ENCODE measurements at places on chromosomes 11 and 22.

GRCh38 chr11:7511401-7511800 is 2.4 kb upstream of the PPFIBP2 start:
- no peak for DNase-seq

DNA sequence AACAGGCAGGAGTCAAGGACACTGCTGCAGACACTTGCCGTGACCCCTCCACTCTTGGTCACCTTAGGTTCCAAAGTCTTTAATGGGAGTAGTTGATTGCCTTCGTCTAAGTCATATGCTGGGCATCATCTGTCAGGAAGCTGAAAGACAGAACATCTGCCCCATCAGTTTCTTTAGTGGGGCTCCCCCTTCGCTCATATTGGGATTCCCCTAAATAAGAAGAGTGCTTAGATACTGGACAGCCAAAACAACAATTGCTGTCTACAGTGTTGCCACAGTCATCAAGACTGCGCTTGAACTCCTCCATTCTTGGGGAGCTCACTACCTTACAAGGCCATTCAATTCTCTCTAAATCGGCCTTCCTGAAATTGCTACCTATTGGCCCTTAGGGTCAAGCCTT is 58.5 kb downstream of the UBASH3B start:
- DNase-seq, result no peak

DNA sequence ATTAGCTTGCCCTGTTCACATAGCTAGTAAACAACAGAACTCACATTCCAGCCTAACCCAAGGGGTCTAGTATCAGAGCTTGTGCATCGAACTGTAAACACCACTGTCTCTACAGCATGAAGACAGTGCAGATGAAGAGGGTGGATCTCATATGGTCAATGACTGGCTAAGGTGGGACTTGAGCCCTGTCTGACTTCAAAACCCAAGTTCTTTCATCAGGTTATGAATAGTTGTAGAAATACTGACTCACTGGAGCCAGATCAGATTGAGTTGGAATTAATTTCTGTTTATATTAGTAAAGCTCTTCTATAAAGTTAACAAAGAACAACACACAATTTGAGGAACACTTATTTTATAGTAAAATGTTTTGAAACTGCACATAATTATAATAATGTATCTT is 161.7 kb upstream of the ARHGAP20 start:
- DNase-seq, result no peak

DNA sequence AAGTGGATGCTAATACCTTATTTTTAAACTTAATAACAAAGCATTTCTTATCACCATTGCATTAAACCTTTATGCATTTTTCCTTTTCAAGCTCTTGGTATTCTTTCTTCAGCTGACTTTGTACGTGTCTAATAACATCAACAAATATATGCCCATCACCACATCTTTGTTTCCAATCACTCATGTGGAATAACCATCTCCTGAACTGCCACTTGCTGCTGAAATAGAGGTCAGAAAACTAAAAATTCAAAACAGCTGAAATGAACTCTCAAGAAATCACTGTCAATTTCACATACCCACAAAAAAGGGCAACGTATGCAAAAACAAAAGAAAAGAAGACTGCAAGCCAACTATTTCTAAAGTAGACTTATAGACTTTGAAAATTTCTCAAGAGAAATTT is 7.4 kb downstream of the MSANTD4 start:
- DNase-seq, result no peak

- DNase-seq, result peak; percentile 38
These were observed 525 bp downstream of the DGCR2 start for GRCh38 chr22:19121631-19122142.

DNA sequence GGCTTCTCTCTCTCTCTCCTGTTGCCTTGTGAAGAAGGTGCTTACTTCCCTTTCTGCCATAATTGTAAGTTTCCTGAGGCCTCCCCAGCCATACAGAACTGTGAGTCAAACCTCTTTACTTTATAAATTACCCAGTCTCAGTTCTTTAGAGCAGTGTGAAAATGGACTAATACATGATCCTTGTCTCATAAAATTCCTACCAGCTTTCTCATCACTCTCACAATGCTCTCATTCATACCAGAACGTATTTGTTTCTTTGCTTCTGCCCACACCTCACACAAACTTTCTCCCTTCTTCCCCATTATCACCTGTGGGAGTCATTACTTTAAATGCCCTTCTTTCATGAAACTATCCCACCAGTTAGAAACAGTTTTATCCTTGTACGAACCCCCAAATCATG is 62.7 kb upstream of the ARHGAP42 start:
- DNase-seq, result no peak

- DNase-seq, result no peak
These were observed 42.2 kb downstream of the UBASH3B start for GRCh38 chr11:122697636-122698167.

GRCh38 chr11:3903207-3903896 is 47.9 kb downstream of the STIM1 start:
- DNase-seq, result no peak

- DNase-seq, result no peak
These were observed 416.6 kb upstream of the CCDC90B start for GRCh38 chr11:83702796-83703195.

DNA sequence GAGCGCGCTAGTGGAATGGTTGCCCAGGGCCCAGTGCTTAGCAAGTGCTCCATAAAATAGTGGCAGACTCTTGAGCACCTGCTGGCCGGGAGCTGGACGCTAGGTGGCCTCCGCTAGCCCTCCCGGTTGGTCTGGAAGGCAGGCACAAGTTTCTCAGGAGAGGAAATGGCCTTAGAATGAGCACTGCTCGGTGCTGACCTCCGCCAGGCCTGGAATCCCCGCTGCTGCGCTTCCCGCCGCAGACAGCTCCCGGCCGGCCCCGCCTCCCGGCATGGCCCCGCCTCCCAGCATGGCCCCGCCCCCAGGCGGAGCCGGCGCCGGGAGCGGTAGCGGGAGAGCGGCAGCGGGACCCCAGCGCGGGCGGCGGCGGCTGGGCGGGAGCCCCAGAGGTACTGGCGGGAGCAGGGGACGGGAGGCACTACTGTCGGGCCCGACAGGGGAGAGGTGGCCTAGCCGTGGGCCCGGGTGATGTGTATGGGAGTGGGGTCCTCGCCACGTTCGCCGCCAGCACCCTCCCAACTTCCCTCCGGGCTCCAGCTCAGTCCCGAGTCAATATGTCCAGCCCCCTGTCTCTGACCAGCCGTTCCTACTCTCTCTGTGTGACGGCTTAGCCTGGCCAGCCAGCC is at the start of gene SIPA1:
Gene SIPA1, plus strand, starts transcription at position 308 of the 626 bp plus-strand sequence. CDS start 2,821 bp downstream, outside the sequence.
- DNase-seq, result peak; percentile 79

GRCh38 chr22:37427135-37427710 is at the start of gene ELFN2:
Gene ELFN2, minus strand, starts transcription at chr22:37427479. Its CDS starts 51,945 bp downstream, at chr22:37375534.
- DNase-seq, result no peak

DNA sequence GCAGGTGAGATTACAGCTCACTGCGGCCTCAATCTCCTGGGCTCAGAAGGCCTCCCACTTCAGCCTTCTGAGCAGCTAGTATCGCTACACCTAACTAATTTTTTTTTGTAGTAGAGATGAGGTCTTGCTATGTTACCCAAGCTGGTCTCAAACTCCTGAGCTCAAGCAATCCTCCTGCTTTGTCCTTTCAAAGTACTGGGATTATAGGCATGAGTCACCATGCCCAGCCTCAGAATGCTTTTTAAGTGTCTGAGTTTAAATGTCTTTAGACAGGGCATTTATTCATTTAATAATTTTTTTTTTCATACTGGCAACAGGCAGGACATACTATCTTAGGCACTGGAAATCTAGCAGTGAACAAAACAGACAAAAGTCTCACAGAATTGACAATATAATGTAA is 27.7 kb downstream of the LRP4 start:
- no peak for DNase-seq

GRCh38 chr11:44999068-44999467 is 48.4 kb upstream of the TP53I11 start:
- DNase-seq, result no peak

DNA sequence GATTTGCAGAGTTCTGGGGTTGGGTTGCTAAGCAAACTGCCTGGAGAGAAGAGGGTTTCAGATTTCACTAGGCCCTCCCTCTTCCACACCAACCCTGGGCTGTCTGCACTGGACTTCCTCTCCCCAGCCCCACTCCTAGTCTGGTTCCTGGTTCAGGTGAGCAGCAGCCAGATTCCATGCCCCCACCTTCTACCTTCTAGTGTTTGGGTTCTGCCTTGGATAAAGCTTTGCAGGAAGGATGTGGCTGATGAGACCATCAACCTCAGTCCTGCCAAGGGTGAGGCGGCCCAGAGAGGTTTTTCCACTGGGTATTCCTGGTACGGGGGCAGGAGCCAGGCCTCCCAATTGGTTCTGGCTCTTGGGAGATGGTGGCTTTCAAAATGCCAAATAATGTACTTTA is 68.3 kb downstream of the BCR start:
- DNase-seq, result no peak

GRCh38 chr22:26804911-26805539 is 147.6 kb downstream of the MIAT start:
- no peak for DNase-seq

DNA sequence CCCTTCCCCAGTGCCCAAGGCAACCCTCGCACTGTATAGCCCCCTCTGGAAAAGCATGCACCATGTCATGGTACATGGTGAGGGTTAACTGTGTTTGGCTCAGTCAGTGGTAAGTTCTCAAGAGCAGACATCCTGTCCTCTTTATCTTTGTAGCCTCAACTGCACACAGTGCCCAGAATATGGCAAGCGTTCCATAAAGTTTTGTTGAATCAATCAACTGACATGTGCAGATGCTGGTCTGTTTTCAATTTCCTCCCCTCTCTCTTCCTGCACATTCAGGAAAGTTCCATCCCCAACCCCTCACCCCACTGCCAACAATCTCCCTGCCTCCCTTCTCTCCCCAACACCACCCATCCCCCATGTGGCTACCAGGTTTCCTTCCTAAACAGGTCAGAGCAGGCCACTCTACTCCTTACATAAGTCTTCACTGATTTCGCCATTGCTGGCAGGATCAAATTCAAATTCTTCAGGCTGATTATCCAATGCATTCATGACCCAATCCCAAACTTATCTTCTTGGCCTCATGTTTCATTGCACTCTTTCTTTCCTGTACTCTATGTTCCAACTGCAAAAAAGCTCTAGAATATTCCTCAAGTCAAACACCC is 15.5 kb upstream of the TMPRSS5 start:
- no peak for DNase-seq

- no peak for DNase-seq
These were observed 63.8 kb upstream of the LINC01488 start for GRCh38 chr11:69417699-69418085.

DNA sequence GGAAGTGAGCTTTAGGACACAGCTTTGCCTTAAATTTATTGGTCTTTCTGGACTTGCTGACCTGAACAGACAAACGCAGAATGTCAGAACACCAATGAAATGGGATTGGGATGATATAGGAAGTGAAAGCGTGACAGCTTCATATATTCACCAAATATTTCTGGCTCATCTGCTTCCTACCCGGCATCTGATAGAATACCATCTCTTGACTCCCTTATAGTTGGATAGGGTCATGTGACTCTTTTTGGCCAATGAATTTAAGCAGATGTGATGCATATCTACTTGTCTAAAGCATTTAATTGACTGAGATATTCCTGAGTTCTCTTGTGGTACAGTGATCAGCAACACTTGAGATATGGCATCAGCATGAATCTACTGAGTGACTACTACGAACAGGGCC is 2.5 kb upstream of the CAPRIN1 start:
- DNase-seq, result no peak

DNA sequence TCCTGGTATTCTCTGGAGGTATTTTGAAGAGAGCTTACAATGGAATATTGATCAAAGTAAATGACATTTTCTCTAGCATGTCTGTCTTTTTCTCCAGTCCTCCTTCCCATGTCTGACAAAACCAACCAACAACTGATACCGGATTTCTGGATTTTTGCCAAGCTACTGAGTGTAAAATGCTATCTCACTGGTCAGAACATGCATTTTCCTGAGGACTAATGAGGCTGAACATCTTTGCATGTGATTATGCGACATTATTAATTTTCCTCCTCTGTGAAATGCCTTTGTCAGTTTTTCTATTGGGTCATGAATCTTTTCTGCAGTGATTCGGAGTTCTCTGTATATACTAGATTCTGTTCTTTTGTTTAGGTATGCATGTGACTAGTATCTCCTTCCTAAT is 51.4 kb downstream of the CDON start:
- DNase-seq, result no peak

- DNase-seq, result no peak
These were observed 25.1 kb upstream of the SCGB1A1 start for GRCh38 chr11:62393735-62394134.

DNA sequence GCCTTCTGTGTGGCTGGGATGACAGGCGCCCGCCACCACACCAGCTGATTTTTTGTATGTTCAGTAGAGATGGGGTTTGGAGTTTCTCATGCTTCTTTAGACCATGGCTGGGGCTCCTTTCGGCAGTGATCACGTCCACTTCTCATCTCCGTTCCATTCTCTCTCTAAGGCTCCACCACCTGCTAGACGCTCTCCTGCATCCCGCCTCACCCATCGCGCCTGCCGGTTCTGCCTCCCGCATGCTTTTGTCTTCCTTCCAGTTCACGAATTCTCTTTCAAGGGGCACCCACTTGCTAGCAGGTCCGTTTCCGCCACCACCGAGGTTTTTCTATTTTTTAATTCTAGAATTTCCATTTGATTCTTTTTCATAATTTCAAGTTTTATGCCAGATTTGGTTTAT is 22.0 kb upstream of the SYT8 start:
- DNase-seq, result no peak

- DNase-seq, result no peak
These were observed 625.4 kb downstream of the BRD1 start for GRCh38 chr22:49202226-49202625.

DNA sequence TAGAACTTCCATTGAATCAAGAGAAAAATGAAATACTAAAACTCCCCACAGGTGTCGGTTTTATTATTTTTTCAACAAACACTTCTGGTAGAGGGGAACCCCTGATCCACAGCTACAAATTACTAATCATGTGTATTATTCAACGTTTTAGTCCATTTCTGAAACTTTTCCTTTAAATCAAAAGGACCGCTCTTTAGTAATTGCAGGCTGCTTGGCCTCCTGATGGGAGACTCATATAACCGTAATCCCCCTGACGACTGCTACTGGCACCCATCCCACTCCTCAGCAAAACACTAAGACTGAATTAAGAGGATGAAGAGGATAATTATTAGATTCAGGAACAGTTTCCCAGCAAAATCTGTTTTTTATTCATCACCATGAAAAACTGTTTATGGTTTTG is 46.4 kb downstream of the PAX6 start:
- DNase-seq, result no peak

GRCh38 chr11:115787302-115787701 is 283.1 kb upstream of the CADM1 start:
- DNase-seq, result no peak

All from hematopoietic multipotent progenitor cell treated with erythropoietin and hydrocortisone succinate and interleukin-3 and kit ligand, for 15 days (in vitro differentiated cells).